ENCODE measurements at places on chromosomes 5 and 9.

- DNase-seq = no peak
Measured at GRCh38 chr5:6937677-6938076, 224.4 kb downstream of the TENT4A start.

DNA sequence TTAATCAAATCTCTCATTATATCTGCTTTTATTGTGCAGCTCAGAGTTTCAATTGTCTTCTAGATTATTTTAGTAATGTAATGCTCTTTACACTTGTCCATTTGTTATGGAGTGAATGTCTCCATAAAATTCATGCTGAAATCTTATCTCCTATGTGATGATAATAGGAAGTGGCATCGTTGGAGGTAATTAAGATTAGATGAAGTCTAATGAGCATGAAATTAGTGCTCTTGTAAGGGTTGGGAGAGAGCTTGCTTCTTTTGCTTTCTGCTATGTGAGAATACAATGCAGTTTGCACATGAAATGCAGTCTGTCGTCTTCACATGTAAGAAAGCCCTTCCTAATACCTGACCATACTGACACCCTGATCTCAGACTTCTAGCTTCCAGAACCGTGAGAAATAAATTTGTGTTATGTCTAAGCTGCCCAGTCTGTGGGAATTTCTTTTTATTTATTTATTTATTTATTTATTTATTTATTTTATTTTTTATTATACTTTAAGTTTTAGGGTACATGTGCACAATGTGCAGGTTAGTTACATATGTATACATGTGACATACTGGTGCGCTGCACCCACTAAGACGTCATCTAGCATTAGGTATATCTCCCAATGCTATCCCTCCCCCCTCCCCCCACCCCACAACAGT, 1399.2 kb upstream of the CDH6 start:
- no peak for DNase-seq

DNA sequence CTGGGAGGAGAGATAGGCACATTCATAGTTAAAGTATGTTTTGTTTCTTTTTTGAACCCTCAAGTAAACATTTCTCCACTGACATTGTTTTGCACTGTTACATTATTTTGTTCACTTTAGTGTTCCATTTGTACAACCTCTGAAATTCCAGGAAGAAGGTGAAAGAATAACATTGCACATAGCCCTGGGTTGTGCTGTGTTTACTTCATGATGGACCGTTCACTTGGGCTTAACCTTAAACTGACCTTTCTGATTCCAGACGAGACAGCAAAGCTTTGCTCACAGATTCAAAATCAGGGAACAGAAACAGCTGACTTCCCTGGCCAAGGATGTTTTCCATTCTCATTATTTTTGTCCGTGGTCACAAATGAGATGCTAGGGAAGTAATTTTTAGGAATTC, 42.8 kb upstream of the GDNF start:
- no peak for DNase-seq

DNA sequence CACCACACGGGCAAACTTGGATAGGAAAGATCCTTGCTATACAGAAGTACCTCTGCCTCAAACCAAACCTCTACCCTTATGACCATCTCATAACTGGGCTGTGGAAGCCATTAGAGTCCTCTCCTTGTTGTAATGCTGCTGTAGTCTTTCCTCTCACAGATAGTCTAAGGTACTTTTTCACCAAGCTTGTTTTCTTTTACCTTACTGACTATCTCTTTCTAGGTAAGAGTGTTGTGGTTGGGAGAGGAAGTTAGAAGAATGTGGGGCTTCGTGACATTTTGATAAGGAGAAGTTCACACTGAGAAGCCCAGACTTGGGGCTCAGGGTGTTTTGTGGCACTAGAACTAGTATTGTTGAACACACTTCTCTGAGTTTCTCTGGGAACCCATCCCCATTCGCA, 8.9 kb downstream of the CFAP95 start:
- no peak for DNase-seq

GRCh38 chr5:106940986-106941385, 729.8 kb downstream of the EFNA5 start:
- DNase-seq = no peak

GRCh38 chr9:21688108-21689102, 114.0 kb upstream of the MTAP start:
- peak; percentile 81 for DNase-seq

GRCh38 chr9:121989010-121989409, 104.1 kb downstream of the TTLL11 start:
- DNase-seq = peak; percentile 60

- DNase-seq = no peak
Measured at GRCh38 chr9:115132648-115133047, 14.7 kb upstream of the TNC start.

DNA sequence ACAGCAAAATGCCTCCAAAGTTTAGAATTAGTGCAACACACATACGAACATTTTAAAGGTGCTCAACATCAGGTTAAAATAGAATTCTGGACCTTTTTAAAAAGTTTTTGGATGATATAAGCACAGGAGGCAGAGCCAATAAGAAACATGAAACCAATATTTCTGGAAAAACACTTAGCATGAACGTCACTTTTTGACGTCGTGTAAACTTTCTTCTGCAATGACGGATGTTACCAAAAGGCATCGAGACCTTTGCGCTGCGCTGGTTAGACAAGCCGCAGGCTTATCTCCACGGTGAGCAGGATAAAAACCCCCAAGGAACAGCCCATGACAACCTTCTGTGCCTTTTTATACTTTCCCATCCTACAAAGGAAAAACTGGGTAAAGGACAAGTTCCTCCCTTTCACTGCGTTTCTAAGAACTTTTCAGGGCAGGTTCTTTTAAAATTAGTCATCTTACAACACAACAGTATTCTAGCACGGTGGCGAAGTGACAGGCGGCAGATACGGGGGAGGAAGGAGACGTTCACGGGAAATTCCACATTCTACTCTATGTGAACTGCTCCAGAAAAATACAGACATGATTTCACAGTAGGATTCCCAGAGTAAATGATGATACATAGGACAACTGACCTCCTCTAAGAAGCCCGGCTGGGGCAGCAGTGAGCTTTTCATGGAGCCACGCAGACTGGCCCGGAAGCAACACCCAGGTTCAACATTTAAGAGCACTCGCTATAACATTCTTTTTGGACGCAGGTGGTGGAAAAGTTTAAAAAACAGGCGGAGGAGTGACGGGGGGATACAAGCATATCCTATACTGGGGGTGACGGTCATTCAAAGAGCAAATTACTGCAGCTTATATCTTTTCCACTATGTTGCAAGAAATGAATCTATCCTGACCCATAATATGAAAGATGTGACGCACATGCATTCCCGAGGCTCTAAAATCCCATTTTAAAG, 52.4 kb downstream of the USP20 start:
- DNase-seq = no peak

DNA sequence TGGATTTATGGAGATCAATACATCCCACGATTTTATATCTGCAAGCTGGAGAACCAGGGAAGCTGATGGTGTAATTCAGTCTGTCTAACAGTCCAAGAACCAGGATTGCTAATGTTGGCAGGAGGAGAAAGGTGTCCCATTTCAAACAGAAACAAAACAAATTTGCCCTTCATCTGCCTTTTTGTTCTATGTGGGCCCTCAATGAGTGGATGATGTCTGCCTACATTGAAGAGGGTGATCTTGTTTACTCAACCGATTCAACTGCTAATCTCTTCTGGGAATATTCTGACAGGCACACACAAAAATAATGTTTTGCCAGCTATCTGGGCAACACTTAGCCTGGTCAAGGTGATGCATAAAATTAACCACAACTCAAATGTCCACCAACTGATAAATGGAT, 65.1 kb upstream of the IL33 start:
- DNase-seq = no peak

- DNase-seq = no peak
Measured at GRCh38 chr5:78500871-78501270, 140.5 kb downstream of the SCAMP1 start.

DNA sequence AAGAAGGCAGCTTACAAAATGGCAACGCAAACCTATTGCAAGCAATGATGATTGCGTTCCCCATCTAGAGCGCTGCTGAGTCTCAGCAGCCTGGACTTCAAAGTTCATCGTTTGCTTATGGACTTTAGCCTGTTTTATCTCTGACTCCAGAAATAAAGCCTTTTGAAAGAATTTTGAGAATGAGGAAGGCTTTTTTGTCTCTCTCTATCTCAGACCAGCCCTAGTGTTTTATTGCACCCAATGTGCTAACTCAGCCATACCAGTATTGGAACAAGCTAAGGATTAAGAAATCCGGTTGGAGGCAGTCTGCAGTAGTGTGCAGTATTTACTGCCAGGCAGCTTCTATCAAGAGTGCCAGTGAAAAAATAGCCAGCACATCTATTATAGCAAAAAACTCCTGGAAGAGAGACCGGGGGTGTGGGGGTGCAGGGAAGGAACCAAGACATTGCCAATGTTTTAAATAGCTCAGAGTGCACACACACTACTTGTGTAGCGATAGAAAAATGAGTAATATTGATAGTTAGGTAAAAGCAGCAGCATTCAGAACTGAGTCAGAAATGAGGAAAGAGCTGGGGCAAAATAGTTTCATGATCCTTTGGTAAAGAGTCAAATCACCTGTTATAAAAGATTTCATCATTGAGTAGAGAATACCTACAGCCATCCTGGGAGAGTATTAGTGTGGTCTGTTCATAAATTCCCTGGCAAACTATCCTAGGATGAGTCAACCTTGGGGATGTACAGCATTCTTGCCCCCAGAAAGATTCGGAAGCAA, 219.0 kb downstream of the ZNF608 start:
- no peak for DNase-seq

GRCh38 chr5:61123145-61123544, 39.1 kb downstream of the SMIM15 start:
- no peak for DNase-seq

DNA sequence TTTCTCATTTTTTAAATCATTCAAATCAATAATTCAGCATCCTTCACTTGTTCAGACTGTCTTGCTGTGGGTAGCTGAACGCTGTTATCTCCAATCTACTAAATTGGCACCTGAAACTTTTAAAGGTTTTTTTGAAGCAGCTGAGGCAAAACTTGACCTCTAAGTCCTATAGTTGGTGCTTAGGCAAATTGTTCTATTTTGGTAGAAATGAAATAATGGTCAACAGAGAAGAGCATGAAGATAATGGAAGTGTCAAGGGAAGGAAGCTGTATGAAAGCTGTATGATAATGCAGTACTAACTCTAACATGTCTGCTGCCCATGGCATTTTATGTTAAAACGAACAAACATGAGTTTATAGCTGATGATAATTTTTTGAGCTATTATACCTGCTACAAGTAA, 138.0 kb downstream of the GDNF start:
- DNase-seq = no peak

DNA sequence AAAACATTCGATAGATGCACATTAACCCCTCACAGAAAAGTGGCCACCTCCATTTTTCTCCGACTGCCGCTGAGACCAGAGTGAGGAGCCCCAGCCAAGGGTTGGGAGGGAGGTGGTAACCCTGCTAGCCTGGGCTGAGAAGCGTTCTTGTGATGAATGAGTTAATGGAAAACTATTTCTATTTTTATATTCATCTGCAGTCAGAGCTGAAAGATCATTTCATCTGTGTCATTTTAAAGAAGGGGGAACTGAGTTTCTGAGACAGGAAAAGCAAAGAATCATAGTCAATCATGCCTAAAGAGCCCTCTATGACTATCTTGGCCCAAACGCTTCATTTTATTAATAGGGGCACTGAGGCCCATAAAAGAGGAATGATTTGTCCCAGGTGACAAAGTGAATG, 229.5 kb downstream of the PAPPA start:
- no peak for DNase-seq

DNA sequence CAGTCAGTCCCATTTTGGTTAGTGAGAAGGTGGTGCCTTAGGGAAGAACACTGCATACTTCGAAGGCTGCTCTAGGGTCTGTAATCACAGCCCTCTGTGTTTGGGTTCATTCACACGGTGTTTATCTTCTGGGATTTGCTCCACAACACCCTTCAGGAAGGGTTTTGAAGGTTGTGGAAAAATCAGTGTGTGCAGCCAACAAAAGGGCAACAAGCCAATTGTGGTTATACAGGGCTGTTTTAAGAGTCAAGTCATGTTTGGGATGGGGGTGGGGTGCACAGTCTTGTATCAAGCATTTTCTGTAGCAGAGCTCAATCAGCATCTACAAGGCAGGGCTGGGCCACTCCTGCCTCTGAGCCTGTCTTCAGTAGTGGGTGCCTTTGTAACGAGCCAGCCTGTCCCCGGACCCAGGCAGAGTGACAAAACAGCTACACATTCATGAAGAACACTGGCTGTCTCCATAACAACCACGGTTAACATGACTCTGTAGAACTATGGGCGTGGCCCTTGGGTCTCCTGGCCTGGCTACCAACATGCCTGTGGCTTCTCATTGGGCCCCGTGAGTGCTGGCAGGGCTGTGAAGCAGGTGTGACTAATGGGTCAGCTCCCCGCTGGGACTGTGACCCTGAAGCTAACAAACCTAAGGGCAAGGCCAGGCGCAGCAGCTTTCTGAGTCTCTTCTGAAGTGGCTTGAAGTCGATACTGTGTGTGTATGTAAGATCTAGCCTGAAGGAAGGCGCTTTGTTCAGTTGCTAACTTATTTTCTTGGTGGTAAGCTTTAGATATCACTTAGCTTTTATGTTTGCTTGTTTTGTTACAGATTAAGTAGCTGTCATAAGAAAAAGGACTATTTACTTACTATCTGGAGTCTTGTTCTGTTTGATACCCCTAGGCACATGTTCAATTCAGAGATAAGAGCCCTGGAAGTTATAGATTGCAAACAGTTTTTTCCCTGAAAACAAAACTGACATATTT, 27.9 kb upstream of the GOLM1 start:
- DNase-seq = no peak

GRCh38 chr5:153952893-153953292, 85.8 kb downstream of the FAM114A2 start:
- DNase-seq = no peak

DNA sequence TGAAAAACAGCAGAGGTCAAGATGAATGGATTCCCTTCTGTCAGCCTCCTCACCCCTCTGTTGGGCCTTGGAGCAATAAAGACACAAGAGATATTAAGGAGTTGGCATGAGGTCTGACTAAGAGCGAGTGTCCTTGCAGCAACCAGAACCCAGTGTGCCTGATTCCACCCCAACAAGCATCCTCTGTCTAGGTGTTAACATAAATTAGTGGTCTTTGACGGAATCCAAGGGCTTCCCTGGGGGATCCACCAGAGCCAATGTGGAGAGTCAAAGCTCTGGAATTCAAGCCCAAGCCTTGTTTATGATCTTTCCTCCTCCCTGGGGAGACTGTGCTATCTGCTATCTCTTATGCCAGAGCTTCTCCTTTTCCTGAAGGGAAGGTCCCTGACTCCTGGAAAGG, 128.1 kb upstream of the SMIM23 start:
- DNase-seq = no peak

GRCh38 chr9:116207371-116208111, 54.0 kb downstream of the PAPPA start:
- DNase-seq = no peak

- no peak for DNase-seq
Measured at GRCh38 chr5:6183391-6184390, 194.7 kb downstream of the MED10 start.

GRCh38 chr9:8845376-8845775, 1045.8 kb upstream of the DMAC1 start:
- no peak for DNase-seq

DNA sequence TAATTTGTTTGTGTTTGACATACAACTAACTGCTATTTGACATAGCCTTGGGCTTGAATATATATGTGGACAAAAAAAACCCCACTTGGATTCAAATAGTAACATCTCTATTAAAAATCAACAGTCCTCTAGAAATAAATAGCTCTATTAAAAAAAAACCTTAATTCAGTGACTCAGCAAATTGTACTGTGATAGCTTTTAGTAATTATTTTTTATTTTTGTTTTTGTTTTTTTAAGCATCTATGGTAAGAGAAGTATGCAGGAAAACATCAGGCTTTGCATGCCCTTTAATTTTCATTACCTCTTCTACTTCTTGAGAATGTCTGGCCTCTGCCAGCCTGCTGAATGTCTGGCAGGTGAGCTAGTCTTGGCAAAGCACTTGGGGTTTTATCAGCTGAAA, 300.7 kb downstream of the NPR3 start:
- DNase-seq = no peak
